ENCODE measurements at places on chromosomes 11 and 22.

- peak; percentile 77 for DNase-seq
These were observed 8.7 kb upstream of the C1QTNF6 start for GRCh38 chr22:37196539-37197450.

- peak; percentile 19 for DNase-seq
These were observed 62.7 kb downstream of the PAK1 start for GRCh38 chr11:77411137-77411707.

- no peak for DNase-seq
These were observed 35.4 kb downstream of the PHF21B start for GRCh38 chr22:44974454-44974853.

DNA sequence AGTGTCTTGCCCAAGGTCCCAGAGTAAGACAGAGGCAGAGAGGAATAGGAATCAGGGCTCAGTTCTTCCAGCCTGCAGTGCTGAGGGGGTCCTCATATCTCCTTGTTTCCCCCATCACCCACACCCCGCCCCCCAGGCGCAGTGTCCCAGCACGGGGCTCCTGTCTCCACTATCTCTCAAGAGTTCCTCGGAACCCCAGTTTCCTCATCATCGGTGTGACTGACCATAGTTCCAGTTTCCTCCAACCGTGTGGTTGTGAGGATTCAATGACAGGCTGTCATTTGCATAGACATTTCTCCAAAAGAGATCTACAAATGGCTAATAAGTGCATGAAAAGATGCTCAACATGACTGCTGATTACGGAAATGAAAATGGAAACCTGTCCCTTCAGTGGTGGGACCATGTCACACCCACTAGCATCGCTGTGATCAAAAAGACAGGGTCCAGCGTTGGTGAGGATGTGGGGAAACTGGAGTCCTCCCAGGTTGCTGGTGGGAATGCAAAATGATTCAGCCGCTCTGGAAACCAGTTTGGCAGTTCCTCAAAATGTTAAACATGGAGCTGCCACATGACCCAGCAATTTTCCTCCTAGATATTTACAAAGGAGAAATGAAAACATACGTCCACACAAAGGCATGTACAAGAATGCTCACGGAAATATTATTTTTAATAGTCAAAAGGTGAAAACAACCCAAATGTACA, 31.8 kb upstream of the PDGFB start:
- DNase-seq: no peak

GRCh38 chr11:14773755-14774154, 118.3 kb downstream of the CYP2R1 start:
- DNase-seq: no peak

Measured in astrocyte of the spinal cord (primary cell).